ENCODE measurements at places on chromosomes 13 and 19.

DNA sequence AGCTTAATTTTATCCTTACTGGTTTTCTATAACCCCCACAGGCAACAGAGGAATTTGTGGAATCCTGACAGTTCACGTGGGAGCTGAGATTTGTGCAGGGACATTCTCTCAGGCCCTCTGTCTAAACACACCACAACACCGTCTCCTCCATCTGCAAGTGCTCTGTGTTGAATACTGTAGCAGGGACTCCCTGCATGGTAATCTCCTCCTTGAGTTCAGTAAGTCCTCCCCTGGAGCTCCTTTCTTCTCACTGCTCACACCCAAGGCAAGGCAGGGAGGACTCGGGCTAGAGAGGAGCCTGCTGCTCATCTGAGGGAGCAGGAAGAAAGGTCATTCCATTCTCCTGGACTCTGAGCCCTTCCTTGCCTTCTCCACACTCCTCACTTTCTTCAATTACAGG is 348.2 kb downstream of the KCTD12 start:
- DNase-seq = no peak

DNA sequence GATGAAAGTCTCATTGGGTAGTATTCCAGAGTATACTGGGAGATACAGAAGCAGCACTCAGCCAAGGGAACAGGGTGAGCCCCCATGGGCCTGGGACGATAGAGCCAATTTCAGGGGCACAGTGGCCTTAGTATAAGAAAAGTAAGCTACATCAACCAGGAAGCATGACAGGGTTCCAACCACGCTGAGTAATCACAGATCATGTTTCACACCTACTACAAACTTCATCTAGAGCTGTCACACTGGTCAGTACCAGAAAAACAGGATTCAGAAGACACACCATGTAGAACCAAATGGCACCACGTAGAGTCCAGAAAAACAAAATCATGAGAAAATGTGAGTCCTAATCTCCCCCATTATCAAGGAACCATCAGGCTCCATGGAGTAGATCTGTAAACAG is 1292.4 kb upstream of the MIR17HG start:
- DNase-seq = no peak

DNA sequence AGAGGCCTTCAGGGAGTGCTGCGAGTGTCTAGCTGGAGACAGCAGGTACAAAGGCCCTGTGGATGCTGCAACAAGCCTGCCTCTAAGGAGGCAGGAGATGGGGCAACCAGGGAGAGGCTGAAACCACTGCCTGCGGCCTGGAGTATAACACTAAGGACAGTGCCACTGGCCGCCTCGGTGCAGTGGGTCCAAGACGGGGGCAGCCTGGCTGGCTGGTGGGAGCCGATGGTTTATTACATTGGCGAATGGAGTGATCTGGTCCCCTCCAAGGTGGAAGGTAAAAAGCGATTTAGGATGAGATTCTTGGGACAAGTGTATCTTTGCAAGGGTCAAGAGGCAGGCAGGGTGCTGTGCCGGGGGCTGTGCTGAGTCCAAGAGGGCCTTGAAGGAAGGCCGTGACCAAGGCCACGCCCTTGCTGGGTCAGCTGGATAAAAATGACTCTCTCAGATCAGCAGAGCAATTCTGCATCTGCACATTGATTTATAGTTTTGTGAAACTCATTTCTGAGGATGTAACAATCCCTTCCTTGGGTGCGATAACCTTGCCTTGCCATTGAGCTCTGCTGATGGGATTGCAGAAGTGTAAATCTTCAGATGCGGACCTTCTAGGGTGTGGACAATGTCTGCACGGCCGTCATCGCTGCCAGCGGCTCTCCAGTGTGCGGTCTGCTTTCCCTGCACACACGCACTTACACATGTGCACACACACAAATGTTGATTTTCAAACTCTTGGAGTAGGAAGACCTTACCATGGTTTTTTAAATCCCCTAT is 6.0 kb downstream of the TMEM255B start:
- no peak for DNase-seq

DNA sequence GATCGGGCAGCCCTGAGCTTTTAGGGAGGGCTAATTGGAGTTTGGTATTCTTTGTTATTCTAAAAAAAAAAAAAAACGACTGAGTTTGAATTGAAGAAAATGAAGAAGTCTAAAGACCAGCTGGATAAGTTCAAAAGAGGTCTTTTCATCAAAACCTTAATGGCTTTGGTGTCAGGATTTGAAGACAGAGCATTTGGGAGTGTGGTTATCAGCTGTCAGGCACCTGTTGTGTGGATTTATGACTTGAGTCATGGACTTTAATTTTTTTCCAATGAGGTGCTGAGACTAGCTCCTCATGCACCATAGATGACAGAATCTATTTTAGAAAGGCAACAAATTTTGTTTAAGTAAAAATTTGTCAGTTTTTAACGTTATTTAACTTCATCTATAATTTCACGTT is 72.5 kb downstream of the FREM2 start:
- DNase-seq = no peak

GRCh38 chr13:102915393-102915930 is 69.6 kb downstream of the ERCC5 start:
- DNase-seq = no peak

- no peak for DNase-seq
These were observed 88.6 kb upstream of the ZNF536 start for GRCh38 chr19:30283556-30283955.

DNA sequence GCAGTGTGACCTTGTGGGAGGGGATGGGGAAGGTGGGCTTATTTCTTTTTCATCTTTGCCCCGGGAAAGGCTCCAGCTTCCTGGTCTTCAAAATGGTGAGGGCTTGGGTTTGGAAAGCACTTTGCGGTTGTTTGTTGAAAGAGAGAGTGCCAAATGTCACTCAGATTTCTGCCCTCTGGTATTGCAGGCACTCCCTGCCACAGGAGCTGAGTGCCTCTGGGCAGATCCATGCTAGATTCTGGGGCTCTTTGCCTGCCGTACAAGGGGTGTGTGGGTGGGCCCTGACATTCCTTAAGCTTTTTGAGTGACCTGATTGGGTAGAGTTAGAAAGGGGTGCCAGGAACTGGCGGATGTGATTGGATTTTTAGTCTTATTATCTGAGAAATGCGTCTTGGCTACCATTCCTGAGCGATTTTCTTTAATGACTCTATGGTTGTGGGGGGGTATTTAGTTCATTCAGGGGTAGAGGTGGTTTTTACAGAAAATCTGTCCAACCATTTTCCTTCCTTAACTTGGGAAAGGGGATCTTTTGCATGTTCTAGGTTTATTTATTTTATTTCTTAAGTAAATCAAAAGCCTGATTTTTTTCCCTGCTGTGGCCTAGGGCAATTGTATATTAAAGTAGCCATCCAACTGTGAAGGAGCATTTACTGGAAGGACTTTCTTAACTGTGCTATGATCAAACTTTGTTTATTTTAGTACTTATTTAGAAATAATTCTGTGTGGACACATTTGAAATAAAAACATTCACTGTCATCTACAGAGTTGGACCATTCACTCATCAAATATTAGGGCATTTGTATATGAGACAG is 3.2 kb downstream of the ARHGAP35 start:
- DNase-seq = no peak

DNA sequence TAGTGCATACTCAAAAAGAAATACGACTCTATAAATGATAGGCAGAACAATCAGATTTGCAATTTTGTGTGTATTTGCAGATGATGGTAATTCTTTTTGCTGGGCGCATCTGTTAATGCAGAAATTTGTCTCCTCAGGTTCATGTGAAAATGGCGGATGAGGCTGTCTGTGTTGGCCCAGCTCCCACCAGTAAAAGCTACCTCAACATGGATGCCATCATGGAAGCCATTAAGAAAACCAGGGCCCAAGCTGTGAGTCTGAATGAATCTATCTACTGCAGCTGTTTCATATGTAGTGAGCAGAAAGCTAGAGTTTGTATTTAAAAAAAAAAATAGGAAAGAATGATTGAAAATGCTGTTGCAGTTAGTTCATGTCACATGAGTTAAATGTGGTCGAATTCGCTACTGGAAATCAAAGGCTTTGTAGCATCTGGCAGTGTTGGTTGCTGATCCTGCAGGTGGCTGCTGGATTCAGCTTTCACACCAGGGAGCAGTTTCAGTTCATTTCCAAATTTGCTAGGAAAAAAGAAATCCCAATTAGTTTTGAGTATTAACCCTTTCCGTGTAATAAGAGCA is 66.0 kb downstream of the PCCA start:
- DNase-seq = no peak

GRCh38 chr19:4711211-4711610 is 12.4 kb downstream of the DPP9 start:
- DNase-seq = no peak

- DNase-seq = no peak
These were observed 18.6 kb upstream of the COG3 start for GRCh38 chr13:45446181-45446580.

DNA sequence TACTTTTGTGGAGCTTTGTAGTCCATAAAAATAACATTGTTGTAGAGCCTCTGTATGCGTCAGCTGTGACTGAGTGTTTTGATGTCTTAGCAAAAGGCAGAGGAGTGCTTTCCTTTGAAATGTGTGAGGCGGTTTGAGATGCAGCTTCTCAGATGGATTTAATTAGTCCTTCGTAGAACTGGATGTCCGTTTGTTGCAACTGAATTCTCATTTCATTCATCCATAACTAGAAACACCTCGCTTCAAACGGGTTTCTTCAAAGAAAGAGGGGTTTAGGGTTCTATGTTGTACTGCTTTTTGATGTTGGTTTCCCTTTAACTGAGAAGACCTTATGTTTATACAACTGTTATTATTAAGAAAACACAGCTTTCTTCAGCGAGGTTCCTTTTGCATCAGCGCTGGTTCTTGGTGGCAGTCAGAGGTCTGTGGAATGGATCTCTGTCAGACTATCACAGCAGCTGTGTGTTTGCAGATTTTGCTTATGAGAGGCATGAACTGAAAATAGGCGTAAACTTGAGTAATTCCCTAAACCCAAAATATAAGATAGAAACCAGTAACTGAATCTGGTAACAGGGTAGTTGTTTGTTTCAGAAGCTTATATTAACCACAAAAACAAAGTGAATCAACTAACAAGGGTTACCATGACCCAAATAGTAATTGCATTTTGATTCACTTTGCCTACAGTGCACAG is 194.4 kb downstream of the GGACT start:
- no peak for DNase-seq

DNA sequence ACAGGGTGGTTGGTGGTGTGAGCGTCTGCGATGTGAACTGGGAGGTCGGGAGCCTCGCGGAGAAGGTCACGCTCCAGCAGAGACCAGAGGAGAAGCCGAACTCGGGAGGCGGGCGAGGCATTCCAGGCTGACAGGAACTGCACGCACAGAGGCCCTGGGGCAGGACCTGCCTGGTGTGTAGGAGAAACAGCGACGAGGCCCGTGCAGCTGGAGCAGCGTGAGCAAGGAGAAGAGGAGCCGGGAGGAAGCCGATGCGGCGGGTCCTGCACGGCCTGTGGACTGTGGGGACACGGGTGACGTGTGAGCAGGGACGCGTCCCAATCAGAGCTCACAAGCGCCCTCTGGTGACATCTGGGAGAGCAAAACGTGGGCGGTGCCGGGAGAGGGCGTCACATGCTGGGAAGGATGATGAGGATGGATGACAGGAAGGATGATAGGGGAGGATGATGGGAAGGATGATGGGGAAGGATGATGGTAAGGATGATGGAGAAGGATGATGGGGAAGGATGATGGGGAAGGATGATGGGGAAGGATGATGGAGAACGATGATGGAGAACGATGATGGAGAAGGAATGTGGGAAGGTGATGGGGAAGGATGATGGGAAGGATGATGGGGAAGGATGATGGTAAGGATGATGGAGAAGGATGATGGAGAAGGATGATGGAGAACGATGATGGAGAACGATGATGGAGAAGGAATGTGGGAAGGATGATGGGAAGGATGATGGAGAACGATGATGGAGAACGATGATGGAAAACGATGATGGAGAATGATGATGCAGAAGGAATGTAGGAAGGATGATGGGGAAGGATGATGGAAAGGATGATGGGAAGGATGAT is 16.1 kb upstream of the MADCAM1 start:
- DNase-seq = no peak

GRCh38 chr13:109883181-109884180 is 97.1 kb upstream of the IRS2 start:
- no peak for DNase-seq

DNA sequence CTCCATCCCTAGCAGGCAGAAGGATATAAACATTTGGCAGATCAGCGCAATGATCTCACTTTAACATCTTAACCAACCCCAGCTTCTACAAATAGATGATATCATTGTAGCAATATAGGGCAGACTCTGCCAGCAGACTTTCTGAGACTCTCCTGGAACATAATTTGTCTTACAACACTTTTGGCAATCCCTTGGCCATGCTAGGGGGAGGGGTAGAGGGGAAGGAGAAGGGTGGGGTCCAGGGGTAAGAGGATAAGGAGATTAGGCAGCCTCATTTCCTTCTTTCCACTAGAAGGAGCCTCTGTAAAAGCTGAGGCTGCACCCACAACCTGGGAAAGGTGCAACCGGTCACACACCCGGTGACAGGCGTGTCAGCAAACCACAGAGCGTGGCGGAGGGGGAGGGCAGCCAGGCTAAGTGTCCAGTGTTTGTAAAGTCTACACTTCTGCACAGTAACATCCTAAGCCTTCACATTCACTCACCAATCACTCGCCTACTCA is 8.7 kb upstream of the UBAC2 start:
- DNase-seq = no peak

GRCh38 chr13:32267836-32268439 is 47.2 kb downstream of the ZAR1L start:
- DNase-seq = peak; percentile 68

- no peak for DNase-seq
These were observed 20.8 kb upstream of the SGCG start for GRCh38 chr13:23159760-23160637.

DNA sequence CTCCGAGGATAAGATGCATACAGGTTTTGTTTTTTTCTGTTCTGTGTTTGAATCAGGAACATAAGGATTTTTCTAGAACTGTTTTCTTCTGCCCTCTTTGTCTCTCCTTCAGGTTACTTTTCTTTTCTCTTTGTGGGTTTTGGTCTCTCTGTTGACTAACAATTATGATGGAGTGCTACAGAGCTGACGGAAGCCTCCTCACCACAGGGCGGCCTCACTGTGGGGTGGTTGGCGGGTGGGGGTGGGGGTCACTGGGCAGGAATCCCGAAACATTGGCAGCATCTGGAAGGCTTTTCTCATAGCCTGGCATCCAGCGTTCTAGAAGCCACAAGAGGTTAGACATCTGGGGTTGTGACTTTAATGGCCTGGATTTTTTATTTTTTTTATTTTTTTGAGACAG is 12.0 kb upstream of the MATK start:
- DNase-seq = no peak

DNA sequence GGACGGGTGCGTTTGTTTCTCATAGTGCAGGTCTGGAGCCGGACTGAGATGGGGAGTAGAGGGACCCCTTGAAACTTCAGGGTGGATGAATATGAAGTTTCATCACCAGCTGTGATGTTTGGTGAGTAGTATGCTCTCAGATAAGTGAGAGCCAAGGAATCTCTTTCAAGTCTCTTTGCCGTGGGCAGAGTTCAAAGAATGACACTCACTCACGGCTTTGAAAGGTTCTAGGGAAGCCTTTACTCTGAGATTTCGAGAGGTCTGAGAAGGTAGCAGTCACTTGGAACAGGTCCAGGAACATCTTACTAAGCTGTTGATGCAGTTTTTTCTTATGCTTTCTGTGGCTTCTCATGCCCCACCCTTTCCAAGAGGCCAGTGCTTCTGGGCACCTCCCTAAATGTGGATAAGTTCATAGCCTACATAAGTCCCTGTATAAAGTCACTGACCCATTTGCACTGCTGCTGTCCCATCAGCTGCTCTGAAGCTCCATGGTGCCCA is at the start of gene IGFL2:
TSS of gene IGFL2 (plus strand) at position 448 of the 498 bp plus-strand sequence. CDS start at position 489, 41 bp downstream.
- no peak for DNase-seq
